ENCODE measurements at places on chromosomes 11 and 22.

- DNase-seq: peak; percentile 89
These were observed 130.9 kb downstream of the PARVA start for GRCh38 chr11:12508151-12508751.

DNA sequence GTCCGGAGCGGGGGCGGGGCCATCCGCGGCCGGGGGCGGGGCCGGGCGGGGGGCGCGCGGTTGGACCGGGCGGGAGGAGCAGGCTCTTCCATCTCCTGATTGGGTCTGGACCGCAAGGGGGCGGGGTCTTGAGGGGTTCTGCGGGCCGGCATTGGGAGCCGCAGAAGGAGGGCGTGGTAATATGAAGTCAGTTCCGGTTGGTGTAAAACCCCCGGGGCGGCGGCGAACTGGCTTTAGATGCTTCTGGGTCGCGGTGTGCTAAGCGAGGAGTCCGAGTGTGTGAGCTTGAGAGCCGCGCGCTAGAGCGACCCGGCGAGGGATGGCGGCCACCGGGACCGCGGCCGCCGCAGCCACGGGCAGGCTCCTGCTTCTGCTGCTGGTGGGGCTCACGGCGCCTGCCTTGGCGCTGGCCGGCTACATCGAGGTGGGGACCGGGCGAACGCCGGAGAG, at the start of gene APLP2:
Gene APLP2 (plus strand): TSS at position 236 of the 450 bp plus-strand sequence. CDS start 84 bp downstream, at position 320.
- peak; percentile 99 for DNase-seq

GRCh38 chr11:31856248-31856647, 45.1 kb upstream of the PAX6 start:
- no peak for DNase-seq

DNA sequence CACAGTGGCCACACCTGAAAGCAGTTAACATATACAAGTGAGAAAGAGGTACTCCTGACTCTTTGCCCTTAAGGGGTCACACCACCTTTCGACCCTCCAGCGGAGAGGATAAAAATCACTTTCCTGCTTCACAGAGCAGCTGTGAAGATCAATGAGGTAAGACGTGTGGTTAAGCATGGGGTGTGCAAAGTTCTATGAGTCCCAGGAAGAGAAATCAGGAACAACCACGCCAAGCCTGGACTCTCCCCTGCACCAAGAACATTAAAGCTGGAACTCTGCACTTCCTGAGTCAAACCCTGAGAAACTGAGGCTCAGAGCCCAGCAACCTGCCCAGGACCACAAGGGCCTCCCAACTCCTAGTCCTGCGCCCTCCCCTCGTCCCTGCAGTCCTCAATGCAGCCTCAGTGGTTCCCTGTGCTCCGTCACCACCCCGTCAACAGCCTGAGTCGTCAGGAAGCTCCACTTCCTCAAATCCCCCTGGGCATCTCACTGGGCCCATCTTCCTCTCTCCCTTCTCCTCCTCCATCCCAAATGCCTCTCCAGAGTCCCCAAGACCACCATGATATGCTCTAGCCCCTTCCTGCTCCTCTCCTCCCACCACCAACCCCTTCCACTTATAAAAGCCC, 17.7 kb downstream of the TNKS1BP1 start:
- DNase-seq: no peak

DNA sequence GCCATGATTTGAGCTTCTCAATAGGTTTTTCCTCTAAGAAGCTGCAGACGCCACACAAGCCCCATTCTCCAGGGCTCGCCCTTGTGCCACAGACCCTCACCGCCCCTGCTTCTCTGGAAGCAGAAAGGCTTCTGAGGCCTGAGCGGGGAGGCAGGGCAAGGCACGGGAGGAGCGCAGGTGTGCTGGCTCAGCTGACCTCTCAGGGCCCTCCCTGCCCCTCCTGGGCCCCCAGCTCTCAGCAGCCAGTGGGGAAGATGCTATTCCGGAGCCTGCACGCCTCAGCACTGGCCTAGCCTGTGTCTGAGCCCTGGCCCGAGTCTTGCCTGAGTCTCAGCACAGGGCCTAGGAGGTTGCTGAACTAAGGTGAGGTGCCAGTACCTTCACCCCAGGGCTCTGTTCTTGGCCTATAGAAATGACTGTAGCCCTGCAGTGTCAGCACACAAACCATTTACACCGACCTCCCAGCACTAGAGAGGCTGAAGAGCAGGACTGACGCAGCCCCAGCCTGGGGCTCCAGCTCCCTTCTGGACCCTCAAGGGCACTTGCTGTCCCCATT, 47.1 kb upstream of the LMO1 start:
- no peak for DNase-seq

DNA sequence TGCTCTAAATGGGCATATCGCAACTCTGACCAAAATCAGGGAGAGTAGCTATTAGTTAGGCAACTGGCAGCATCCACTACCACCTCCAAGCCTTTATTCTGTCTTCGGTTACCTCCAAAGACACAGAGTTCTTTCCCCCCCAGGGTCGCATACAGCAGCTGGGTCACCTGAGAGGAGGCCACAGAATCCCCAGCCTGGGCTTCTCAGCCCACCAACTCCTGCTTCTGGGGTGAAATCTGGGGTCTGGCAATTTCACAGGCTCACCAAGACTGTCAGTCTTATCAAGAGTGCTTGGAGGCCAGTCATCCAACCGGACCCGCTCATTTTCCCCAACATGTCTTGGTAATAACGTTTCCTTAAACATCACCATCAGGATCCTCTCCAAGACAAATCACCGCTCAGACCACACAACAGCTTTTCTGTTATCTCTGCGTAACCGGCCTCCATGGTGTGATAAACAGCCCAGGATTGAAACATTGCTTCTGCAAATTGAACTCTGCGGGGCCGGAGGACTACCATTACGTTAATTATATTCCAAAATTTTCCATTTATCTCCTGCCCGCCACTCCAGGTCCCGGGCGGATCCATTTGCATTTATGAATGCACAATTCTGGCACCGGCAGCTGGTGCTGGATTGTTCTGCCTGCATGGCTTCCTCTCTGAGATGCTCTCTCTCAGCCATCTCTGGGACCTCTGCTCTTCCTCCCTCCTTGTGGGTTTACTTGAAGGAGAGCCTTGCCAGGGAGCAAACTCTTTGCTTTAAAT, 35.6 kb downstream of the RTL6 start:
- no peak for DNase-seq

DNA sequence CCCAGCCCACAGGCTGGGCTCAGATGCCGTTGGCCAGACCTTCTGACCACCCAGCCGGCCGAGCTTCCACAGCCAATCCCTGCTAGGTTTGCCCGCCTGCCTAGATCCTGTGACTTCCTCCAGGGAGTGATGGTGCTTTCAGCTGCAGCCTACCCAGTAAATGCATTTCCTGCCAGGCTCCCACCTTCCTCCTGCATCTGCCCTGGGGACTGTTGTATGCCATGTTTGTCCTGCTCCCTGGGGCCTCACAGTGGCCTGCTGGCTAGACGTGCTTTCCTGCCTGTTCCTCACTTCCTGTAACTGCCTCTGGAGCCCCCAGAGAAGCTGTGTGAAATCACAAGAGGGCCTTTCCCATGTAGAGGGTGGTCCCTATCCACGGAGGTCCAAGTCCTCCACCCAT, 86.2 kb downstream of the GALNT18 start:
- DNase-seq: no peak

- no peak for DNase-seq
These were observed 97.4 kb upstream of the SLC6A5 start for GRCh38 chr11:20501971-20502370.

- DNase-seq: peak; percentile 28
These were observed 76.5 kb downstream of the LRRC4C start for GRCh38 chr11:41382927-41383326.

- no peak for DNase-seq
These were observed 37.6 kb downstream of the CSF2RB start for GRCh38 chr22:36950797-36951590.

DNA sequence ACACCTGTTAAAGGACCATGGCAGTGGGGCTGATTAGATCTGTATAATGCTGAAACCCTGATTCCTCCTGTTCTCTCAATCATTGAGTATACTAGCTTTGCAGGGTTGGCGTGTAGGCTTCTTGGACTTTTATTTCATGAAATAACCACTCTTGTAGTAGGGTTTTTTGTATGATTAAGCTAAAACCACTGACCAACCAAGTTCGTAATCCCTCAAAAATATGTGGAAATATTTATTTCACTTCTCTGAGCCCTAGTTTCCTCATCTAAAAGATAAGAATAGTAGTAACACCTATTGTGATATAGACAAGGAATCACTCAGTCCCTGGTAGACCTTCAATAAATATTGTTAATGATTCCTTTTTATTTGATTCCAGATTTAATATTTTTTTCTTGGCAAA, 4.2 kb downstream of the API5 start:
- DNase-seq: no peak

Data from fibroblast of skin of back (primary cell).